Stimulated activated CD8-positive, alpha-beta memory T cell treated with anti-CD3 and anti-CD28 coated beads, Interleukin-12 subunit alpha, Interleukin-12 subunit beta, amount 100 ng/mL, for 1 hour (primary cell): ENCODE measurements at places on chromosomes 6 and 20.

- no peak for DNase-seq
Observed at GRCh38 chr20:20411402-20411801, 43.5 kb downstream of the INSM1 start.

GRCh38 chr20:6765469-6766058 lies 1.9 kb upstream of the BMP2 start:
- no peak for DNase-seq

DNA sequence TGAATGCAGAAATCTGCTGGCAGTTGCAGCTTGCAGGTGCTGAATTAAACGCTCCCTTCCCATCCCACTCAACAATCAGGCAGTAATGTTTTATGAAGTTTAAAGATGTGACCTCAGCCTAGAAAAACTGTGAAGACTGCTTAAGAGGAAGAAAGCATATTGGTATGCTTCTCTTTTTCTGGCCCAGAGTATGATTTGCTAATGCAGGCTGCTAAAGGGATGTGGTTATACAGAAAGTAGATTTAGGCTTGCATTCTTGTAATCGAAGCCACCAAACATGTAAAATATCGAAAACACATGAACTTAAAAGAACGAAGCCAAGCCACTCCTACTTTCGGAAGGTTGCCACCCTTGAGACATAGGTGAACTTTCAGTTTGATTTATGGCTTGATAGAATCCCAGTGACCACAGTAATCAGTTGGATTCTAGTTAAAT lies 40.7 kb downstream of the MAP3K5 start:
- no peak for DNase-seq

- no peak for DNase-seq
Observed at GRCh38 chr20:38590676-38591473, 9.9 kb downstream of the ADIG start.

DNA sequence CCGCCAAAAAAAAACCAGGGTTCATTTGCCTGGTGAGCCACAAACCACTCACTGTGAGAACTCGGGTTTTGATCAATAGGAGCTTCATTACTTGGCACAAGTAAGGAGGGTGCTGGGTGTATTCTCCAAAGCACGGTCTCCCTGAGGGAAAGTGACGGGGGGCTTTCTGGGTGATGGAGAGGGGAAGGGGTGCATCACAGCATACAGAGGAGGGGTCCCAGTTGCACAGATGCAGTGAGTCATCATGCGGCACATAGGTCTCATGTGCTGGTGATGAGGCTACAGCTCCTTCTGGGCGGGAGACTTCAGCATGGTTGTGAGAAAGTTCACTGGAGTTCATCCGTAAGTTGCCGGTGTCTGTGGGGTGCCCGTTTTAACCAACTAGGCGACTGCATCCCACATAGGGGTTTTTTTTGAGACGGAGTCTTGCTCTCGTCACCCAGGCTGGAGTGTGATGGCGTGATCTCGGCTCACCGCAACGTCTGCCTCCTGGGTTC lies 36.2 kb downstream of the SUN5 start:
- no peak for DNase-seq

- no peak for DNase-seq
Observed at GRCh38 chr20:61938839-61939690, 126.6 kb downstream of the TAF4 start.

GRCh38 chr20:21719592-21720214 lies 14.2 kb downstream of the PAX1 start:
- no peak for DNase-seq

- DNase-seq, result no peak
Observed at GRCh38 chr6:28551891-28552666, 26.4 kb downstream of the GPX5 start.

GRCh38 chr20:45355209-45356084 lies 7.2 kb upstream of the SDC4 start:
- DNase-seq, result no peak

GRCh38 chr6:110517601-110518281 lies 41.3 kb upstream of the SLC22A16 start:
- no peak for DNase-seq

- no peak for DNase-seq
Observed at GRCh38 chr6:35804996-35805736, at the start of gene LHFPL5. Gene LHFPL5, plus strand, starts transcription at chr6:35805352. Its CDS starts 319 bp downstream, at chr6:35805671.

DNA sequence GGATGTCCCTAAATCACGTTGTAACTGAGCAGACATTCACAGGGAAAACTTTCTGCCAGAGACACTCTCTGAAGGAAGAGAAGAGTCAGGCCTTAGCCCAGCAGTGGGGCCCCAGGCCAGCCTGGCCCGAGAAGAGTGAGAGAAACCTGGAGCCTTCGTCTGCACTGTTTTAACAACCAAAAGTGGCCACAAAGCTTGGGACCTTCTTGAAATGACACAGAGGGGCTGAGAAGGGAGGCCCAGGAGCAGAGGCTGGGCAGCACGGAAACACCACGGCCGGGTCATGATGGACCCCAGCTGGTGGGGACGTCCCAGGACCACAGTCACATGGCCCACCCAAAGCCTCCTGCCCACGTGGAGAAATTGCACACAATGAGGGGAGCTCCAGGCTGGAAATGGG lies 126.8 kb upstream of the THBS2 start:
- DNase-seq, result no peak

- DNase-seq, result no peak
Observed at GRCh38 chr6:28653876-28654275, 128.2 kb downstream of the GPX5 start.

DNA sequence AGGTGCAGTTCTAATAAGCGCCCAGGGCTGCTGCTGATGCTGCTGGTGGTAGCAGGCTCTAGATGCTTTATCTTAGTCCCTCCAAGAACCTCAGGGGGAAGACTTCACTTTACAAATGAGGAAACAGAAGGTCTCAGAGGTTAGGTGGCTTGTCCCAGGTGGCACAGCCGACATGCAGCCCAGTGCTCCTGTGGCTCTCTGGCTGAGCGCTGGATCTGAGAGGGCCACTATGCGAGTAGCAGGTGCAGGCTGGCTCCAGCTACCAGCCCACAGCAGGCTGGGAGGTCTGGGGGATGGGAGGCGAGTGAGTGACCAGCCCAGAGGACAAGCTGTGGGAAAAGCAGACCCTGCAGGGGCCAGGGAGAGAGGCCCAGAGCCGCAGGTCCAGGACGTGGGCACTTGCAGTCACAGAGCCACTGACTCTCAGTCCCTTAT lies 90.9 kb downstream of the PRND start:
- no peak for DNase-seq

DNA sequence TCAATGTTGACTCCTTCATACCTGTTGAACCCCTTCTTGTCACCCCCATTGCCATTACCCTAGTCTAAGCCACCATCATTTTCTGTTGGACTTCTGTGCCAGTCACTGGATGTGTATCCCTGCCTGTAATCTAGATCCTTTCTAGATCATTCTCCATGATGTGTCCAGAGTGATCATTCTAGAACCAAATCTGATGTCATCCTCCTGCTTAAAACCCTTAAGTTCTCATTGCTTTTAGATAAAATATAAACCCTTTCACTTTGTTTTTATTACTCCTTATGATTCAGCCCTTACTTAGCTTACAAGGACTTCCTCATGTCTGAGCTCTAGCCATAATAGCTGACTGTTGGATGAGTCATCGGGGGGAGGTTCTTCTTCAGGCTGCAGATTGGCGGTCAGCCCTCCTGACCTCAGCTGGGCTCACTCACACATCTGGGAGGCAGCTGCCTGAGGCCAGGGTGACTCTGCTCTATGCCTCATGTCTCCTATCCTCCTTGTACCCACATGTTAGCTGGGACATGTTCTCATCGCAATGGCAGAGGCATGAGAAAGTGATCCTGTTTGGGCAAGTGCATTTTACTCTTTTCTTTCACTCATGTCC lies 287.6 kb downstream of the ESR1 start:
- DNase-seq, result no peak

DNA sequence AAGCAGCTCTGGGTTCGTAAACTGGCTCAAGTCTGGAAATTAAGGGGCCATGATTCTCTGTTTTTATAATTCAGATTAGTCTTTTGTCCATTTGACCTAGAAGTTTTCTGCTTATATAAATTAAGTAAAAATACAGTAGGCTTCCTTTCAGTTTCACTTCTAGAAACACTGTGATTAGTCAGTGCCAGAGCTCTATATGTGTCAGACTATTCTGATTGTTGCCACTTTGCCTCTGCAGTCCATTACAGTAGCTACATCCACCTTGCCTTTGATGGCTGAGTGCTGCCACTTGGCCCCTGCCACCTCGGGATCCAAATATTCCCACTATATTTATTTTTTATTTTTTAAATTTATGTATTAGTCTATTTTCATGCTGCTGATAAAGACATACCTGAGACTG lies 7.9 kb downstream of the ZC2HC1B start:
- no peak for DNase-seq

DNA sequence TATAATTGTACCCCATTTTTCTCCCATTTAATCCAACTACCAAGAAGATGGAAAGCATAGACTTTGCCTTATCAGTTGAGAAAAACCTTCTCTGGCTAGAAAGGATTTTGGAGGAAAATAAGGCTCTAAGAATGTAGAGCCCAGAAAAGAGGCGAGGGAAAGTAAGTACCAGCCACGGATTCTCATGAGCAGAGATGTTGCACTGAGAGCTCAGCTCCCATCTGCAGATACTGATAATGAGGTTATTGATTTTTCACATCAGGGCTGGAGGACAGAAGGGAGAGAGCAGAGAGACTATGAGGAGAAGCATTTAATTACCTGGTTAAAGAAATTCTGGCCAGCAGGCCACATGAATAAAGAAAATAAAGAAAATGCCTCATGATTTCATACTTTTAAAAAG lies 104.4 kb upstream of the FAM184A start:
- DNase-seq, result no peak

GRCh38 chr6:157380779-157381561 lies at the start of gene ZDHHC14:
Gene ZDHHC14, plus strand, starts transcription at chr6:157381190.
- peak; percentile 82 for DNase-seq

DNA sequence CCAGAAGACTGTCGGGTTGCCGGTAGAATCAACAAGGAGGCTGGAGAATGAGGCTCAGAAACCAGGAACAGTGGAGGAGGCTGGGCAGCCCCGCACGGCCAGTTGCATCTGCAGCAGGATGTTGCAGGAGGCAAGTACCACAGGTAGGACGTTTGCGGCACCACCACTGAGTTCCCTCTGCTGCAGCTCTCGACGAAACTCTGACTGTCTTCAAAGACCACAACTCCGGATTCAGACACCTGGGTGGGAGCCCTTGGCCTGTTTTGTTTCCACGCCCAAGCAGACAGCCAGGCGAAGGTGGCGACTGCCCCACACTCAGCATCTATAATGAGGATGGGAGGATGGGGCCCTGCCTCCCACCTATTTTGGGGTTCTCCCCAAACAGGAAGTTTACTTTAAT lies 218.2 kb downstream of the ZDHHC14 start:
- DNase-seq, result no peak

- peak; percentile 20 for DNase-seq
Observed at GRCh38 chr6:133837801-133838349, 51.0 kb upstream of the TCF21 start.

- no peak for DNase-seq
Observed at GRCh38 chr6:114144887-114145851, 174.2 kb upstream of the HDAC2 start.

DNA sequence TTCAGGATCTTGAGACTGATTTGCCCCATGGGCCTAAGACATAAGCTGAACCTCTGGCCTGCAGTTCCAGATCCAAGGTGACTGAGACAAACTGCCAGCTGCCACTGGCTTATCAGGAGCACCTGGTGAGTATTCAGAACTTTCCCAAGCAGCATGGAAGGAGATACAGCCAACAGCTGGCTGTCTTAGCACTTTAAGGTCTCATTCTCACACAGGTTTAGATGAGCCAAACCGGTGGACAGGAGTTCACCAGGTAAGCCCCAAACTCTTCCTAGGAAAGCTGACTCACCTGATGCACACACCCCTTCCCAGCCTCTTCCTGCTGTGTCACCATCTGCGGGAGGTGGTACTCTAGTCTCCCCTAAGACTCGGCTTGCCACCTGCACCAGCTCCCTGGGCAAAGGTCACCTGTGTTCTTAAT lies at the start of gene BANF2:
Gene BANF2, plus strand, starts transcription at position 36 of the 421 bp plus-strand sequence. CDS start 25,060 bp downstream, outside the sequence.
- DNase-seq, result no peak

- no peak for DNase-seq
Observed at GRCh38 chr6:163355426-163355991, 59.0 kb upstream of the QKI start.

GRCh38 chr20:17590245-17590644 lies 20.4 kb downstream of the DSTN start:
- DNase-seq, result no peak

DNA sequence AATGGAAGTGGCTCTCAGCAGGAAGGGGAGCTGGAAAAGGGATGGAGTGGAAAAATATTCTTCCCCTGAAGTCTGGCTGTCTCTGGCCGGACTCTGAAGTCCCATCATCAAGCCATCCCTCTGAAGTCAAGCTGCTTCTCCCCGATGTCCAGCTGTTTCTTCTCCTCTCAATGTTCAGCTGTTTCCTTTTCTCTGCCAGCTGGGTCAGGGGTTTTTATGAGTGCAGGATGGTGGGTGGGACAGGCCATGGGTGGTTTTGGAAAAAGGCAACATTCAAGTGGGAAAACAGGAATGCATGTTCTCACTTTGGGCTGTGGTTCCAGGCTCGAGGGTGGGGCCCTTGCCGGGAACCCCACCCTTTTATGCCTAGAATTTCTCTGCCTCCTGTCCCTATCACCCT lies 48.4 kb upstream of the FAM184A start:
- no peak for DNase-seq

DNA sequence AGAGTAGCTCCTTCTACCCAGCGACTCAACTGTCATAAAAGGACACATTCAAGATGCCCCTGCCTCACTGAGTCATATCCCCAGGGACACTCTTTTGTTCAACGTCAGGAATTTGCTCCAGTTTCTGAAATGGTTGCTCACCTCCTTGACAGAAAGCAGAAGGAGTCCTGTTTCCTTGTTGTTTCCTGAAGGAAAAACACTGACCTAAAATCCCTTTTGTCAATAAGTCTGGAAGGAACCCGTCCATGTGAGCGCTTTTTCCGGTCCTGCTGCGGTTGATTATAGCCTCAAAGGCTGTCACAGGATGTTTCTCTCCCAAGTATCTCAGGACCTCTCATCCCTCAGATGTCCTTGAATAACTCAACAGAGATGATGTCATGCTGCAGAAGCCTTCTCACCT lies 113.6 kb upstream of the PLEKHG1 start:
- no peak for DNase-seq

GRCh38 chr20:18901980-18902737 lies 88.6 kb downstream of the SCP2D1 start:
- no peak for DNase-seq

DNA sequence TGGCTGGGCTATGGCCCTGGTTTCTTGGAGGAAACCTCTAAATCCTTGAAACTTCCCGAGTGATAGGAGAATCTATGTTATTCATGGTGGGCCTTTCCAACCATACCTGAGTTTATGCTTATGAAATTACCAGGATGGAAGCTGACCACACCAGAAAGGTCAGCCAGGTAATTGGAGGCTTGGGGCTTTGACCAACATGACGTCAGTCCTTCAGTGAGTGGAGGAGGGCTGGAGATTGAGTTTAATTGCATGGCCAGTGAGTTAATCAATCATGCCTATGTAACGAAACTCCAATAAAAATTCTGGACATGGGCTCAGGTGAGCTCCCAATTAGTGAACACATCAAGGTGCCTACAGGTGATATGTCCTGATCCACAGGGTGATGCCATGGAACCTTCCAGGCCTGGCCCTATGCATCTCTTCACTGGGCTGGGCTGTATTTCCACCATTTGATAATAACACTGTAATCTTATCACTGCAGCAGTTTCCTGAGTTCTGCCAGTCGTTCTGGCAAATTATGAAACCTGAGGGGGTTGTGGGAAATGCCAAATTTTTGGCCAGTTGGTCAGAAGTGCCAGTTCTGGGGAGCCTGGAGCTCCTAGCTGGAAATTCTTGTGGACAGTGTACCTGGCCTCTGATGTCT lies 106.5 kb downstream of the CDH26 start:
- no peak for DNase-seq
